ENCODE measurements at places on chromosomes 2 and 18.

- no peaks in the 10 kb centered on the region for H3K36me3 ChIP-seq
- no peak overlapping the region for H3K27ac ChIP-seq
- peaks cover 7% of the 10 kb centered on the region for H3K4me1 ChIP-seq
- H3K27me3 ChIP-seq: no peaks in the 10 kb centered on the region
- H3K4me3 ChIP-seq: no peak overlapping the region
- DNase-seq: no peak
Observed at GRCh38 chr18:48611785-48612480, 73.1 kb downstream of the CTIF start.

- DNase-seq: no peak
- no peaks in the 10 kb centered on the region for H3K4me1 ChIP-seq
- H3K36me3 ChIP-seq: no peaks in the 10 kb centered on the region
- no peak overlapping the region for H3K4me3 ChIP-seq
- H3K27me3 ChIP-seq: peaks cover 44% of the 10 kb centered on the region
Observed at GRCh38 chr2:888211-888801, 62.3 kb upstream of the SNTG2 start.

GRCh38 chr2:46392561-46393346, 86.6 kb upstream of the TMEM247 start:
- H3K36me3 ChIP-seq: no peaks in the 10 kb centered on the region
- no peaks in the 10 kb centered on the region for H3K4me1 ChIP-seq
- no peak overlapping the region for H3K4me3 ChIP-seq
- no peaks in the 10 kb centered on the region for H3K27me3 ChIP-seq

DNA sequence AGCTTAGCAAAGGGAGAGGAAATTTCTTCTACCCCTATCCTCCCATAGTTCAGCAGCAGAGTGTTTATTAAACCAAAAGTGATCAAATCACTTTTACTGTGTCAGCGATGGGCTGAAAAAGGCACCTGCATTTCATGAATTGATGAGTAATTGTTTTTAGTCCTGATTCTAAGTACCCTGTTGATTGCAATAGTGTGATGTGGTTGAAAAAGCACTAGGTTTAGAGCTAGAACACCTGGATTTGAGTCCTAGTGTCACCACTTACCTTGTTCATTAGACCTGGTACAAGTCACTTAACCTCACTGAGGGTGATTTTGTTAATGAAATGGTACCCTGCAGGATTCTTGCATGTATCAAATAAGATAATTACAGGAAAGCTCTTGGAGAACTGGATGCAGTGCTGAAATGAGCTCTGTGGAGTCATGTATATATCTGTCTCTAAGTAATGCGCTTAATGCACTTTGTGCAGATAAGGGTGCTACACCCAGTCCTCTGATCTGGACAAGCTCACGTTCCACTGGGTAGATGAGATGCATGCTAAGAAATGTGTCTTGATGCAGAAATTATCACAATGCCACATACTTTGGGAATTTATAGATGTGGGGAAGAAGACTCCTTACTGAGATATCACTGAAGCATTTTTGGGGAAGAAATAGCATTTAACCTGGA, 289.6 kb downstream of the PARD3B start:
- no peaks in the 10 kb centered on the region for H3K36me3 ChIP-seq
- H3K27me3 ChIP-seq: no peaks in the 10 kb centered on the region
- no peak for DNase-seq
- H3K4me3 ChIP-seq: no peak overlapping the region
- H3K4me1 ChIP-seq: no peaks in the 10 kb centered on the region

- no peaks in the 10 kb centered on the region for H3K27me3 ChIP-seq
- no peak overlapping the region for H3K27ac ChIP-seq
- no peak overlapping the region for H3K4me3 ChIP-seq
- no peak for DNase-seq
- H3K4me1 ChIP-seq: no peaks in the 10 kb centered on the region
Observed at GRCh38 chr2:151120011-151120410, 141.7 kb downstream of the RBM43 start.

- peaks cover 3% of the 10 kb centered on the region for H3K4me1 ChIP-seq
- no peaks in the 10 kb centered on the region for H3K27me3 ChIP-seq
- H3K36me3 ChIP-seq: no peaks in the 10 kb centered on the region
- no peak overlapping the region for H3K4me3 ChIP-seq
- no peak overlapping the region for H3K27ac ChIP-seq
- DNase-seq: no peak
Observed at GRCh38 chr18:24985586-24985985, 366.4 kb downstream of the ZNF521 start.

DNA sequence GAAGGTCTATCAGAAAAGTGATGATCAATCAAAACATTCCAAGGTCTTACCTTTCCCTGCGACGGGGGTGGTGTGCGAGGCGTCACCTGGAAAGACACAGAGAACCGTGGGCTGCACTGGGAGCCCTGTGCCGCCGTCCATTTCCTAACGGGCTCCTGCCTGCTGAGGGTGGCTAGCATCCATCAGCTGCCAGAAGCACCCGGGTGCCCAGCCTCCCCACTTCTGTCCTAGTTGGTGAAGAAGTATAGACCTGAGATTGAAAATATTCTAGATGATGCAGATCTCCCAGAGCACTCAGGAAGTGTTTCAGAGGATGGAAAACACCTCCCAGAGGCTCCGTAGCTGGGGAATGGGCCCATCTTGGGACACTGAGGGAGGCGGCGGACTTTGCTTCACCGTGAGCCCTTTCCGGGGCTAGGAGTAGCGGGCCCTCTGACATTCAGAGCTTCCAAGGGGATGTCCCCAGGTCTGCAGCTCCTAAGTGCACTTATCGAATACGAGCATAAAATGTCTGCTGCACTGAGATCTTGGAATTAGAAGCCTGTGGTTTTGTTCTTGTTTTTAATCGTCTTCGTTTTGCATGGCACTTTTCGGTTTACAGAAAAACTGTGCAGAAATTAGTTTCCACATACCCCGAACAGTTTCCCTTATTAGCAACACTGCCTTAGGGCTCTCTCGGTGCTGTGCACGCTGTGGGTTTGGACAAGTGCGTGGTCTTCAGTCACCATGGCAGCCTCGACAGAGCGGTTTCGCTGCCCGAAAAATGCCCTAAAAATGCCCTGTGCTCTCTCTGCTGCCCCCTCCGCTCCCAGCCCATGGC, 143.5 kb downstream of the MBP start:
- no peaks in the 10 kb centered on the region for H3K27me3 ChIP-seq
- no peak overlapping the region for H3K4me3 ChIP-seq
- DNase-seq: no peak
- no peak overlapping the region for H3K27ac ChIP-seq
- H3K36me3 ChIP-seq: no peaks in the 10 kb centered on the region

- peaks cover 6% of the 10 kb centered on the region for H3K4me1 ChIP-seq
- peak overlapping the region; percentile 30 for H3K27ac ChIP-seq
- no peak overlapping the region for H3K4me3 ChIP-seq
Observed at GRCh38 chr18:49045585-49045984, 94.8 kb upstream of the SMAD7 start.

GRCh38 chr2:69366-70344, 23.4 kb upstream of the FAM110C start:
- DNase-seq: no peak
- H3K36me3 ChIP-seq: no peaks in the 10 kb centered on the region
- H3K27ac ChIP-seq: no peak overlapping the region
- peaks cover 7% of the 10 kb centered on the region for H3K27me3 ChIP-seq

GRCh38 chr2:215921895-215922294, 91.5 kb downstream of the MREG start:
- H3K27ac ChIP-seq: no peak overlapping the region
- no peak for DNase-seq
- H3K27me3 ChIP-seq: no peaks in the 10 kb centered on the region

All from common myeloid progenitor, CD34-positive (primary cell).